ENCODE measurements at places on chromosomes 12 and 14.

DNA sequence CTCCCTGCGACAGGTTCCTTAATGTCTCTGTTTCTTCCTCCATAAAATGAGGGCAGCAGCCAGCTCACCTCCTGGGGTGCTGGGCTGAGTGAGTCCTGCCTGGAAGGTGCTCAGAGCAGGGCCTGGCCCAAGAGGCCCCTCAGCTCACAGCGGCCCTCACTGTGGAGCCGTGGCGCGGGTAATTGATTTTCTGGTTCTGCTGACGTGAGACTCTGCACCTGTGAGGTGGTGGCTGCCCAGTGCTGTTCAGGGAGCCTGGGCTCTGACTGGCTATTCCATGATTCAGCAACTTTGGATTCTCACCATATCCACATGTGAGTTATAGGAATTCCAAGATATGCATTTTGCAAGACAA lies 266.6 kb downstream of the ADGRD1 start:
- DNase-seq, result no peak

- DNase-seq, result peak; percentile 16
These were observed 393.4 kb upstream of the SEL1L start for GRCh38 chr14:81927070-81927469.

- no peak for DNase-seq
These were observed 151.1 kb downstream of the DPF3 start for GRCh38 chr14:72742838-72743195.

DNA sequence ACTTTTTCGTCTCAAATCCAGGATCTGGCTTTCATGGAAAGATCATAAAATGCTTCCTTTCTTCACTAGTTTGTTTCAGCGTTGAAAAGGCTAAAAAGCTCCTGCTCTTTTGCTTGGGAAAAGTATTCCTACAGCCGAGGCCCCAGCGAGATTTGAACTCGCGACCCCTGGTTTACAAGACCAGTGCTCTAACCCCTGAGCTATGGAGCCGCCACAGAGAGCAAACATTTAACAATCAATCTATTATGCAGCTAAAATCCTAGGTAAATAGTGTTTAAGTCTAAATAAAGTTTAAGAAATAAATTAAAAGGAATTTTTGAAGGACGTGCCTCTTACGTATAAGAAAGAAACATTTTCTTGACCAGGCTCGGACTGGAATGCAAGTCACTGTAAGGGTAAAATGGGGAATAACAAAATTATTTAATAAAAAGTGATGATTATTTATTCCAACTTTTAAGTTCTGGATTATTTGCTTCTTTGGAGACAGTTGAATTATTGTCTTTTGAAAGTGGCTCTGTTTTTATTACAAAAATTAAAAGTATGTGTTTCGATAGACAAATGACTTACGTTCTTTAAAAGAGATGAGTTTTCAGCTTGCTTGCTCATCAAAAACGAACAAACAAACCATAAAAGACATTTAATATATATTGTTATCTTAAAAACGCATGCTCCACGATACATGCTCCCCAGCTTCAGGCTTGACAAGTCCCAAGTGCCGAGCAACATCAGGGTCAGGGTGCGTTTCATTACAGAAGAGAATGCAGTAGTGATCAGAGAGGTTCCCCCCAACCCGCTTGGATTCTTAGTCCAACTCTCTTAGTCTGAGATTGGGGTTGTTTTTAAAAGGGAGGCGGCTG lies 10.2 kb downstream of the OR6S1 start:
- DNase-seq, result peak; percentile 59

GRCh38 chr12:125092872-125093680 lies 27.8 kb downstream of the AACS start:
- peak; percentile 50 for DNase-seq

GRCh38 chr12:32647275-32647674 lies 31.8 kb upstream of the DNM1L start:
- DNase-seq, result no peak

- no peak for DNase-seq
These were observed 1322.1 kb downstream of the TMEM121 start for GRCh38 chr14:106848330-106849121.

DNA sequence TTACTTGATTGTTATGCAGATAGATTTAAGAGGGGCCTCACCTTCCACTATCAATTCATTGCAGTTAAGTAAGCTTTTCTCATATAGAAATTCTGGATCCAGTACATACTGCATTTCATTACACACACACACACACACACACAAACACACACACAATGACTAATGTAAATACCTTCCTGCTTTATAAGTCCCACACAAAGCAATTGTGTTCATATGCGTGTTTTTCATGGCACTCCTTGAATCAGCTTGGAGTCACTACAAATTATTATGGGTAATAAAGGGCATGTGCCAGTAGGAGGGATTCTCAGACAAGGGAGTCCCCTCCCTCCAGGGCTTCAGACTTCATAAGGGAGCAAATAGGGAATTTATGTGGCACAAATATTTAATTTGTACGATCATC lies 4.5 kb downstream of the MIPOL1 start:
- DNase-seq, result peak; percentile 39

DNA sequence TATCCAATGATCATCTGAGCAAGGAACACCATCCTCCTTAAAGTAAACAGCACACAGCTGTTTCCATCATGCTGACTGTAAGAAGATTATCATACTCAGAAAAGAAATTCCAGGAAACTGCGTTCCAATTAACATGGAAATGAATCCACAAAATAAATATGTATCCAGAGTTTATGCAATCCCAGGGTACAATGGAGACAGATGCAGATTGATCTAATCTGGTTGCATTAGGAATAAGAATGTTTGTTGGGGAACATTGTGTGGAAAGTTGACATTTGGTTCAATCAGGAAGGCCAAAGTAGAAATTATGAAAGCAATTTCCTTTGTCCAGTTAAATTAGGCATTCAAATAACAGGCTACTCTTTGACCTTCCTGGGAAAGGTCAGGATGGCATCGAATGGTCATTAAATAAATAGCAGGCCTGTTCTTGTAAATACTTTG lies 236.9 kb upstream of the AMIGO2 start:
- DNase-seq, result no peak

- DNase-seq, result peak; percentile 80
These were observed 394 bp upstream of the AMIGO2 start for GRCh38 chr12:47079981-47080724.

DNA sequence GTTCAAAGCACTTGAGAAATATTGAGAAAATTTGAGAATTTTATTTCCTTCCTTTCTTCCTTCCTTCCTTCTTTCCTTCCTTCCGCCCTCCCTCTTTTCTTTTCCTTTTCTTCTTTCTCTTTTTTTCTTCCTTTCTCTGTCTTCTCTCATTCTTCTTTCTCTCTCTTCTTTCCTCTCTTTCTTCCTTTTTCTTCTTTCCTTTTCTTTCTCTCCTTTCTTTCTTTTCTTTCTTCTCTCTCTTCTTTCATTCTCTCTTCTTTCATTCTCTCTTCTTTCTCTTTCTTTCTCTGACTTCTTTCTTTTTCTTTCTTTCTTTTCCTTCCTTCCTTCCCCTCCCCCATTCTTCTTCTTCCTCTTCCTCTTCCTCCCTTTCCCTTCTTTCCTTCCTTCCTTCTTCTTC lies 44.9 kb downstream of the CD163L1 start:
- no peak for DNase-seq

DNA sequence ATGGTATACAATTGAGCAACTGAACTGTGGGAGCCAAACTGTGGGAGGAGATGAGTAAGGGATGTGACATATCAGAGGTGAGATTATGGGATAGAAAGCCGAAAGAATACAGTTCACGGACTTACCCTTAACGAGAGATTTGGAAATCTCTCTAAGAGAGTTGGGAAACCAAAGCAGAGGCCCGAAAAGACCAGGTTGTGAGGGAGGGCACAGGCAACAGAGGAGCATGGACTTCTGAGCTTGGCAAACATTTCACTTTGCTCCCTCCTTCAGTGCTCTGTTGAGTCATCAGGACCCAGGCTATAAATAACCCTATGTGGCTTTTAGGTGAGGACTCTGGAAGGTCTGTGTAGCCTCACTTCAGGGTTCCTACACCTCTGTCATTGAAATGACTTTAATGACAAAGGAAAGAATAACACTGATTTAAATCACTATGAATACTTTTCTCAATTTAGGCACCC lies 120.6 kb downstream of the TGFB3 start:
- no peak for DNase-seq

GRCh38 chr14:104357689-104358527 lies 219.5 kb downstream of the KIF26A start:
- no peak for DNase-seq

DNA sequence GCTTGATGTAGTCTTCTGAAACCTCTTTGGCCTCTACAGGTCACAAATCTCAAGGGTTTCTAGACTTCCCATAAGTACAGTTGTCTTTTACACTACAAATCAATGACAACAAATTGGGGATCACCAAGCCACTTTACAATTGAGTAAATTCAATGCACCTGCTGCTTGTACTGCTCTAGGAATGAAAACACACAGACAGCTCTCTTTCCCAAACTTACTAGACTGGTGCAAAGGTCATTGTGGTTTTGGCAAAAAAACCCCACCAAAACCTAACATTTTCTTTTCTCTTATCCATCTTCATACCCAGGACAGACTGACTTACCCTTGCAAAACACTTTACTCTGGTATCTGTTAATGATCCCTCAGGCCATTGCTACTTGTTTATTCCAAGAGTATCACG lies 2.7 kb downstream of the M6PR start:
- no peak for DNase-seq

- DNase-seq, result no peak
These were observed 381.1 kb downstream of the FLRT2 start for GRCh38 chr14:85911044-85911443.

GRCh38 chr14:71183876-71184689 lies 276.8 kb downstream of the PCNX1 start:
- no peak for DNase-seq

DNA sequence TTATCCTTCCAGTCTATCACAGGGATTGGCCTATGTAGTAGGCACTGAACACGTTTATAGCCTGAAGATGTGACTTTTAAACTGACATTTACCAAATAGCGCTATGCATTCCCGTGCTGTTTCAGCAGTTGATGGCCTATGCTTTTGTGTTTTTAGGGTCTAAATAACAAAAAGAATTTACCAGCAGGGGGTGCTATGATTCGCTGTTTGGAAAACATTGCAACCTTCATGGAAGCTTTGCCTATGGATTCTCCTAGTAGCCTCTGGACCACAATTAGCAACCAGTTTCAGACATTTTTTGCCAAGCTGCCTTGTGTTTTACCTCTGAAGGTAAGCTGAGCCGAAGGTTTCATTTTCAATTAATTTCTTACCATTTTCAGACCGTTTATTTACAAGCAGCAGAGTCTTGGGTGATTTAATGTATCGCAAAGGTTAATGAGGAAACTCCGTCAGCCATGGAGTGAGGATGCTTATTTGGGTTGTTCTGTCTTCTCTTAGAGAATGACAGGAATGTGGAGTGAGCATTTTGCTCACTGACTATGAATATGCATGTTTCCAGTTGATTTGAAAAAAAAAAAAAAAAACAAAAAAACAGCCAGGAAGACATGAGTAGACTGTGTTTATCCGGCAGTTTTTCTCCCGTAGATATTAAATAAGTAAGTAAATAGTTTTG lies 133.1 kb downstream of the PRIMA1 start:
- DNase-seq, result peak; percentile 69

GRCh38 chr12:114747012-114747858 lies 63.3 kb upstream of the TBX3 start:
- DNase-seq, result no peak

DNA sequence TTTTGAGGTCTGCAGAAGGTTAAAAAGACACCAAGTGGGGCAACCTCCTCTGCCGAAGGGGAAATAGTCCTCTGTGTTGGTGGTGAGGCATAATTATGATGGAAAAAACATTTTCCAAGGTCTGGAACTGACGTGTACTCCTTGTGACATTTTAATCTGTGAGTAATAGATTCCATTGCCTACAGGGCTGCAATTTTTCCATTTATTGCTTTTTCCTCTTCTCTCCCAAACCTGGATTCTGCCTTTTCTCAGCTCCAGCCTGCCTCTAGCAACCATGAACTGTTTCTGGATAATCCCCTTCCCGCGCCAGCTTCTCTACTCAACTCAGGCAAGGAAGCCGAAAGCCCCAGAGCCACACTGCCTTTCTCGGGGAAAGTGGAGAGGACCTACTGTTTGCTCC lies 230.1 kb upstream of the PLXNC1 start:
- DNase-seq, result no peak

- DNase-seq, result no peak
These were observed 52.8 kb upstream of the EML1 start for GRCh38 chr14:99740411-99740810.

DNA sequence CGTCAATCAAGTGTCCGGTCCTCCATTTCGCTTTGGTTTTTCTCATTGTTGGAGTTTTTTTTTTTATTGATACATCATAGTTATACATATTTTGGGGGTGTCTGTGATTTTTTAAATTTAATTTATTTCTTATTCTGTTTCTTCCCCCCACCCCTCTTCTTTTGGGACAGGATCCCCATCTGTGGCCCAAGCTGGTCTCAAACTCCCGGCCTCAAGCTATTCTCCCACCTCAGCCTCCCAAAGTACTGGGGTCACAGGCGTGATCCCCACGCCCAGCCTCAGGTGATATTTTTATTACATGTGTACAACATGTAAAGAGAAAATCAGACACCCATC lies 51.3 kb upstream of the ZFP36L1 start:
- DNase-seq, result no peak

DNA sequence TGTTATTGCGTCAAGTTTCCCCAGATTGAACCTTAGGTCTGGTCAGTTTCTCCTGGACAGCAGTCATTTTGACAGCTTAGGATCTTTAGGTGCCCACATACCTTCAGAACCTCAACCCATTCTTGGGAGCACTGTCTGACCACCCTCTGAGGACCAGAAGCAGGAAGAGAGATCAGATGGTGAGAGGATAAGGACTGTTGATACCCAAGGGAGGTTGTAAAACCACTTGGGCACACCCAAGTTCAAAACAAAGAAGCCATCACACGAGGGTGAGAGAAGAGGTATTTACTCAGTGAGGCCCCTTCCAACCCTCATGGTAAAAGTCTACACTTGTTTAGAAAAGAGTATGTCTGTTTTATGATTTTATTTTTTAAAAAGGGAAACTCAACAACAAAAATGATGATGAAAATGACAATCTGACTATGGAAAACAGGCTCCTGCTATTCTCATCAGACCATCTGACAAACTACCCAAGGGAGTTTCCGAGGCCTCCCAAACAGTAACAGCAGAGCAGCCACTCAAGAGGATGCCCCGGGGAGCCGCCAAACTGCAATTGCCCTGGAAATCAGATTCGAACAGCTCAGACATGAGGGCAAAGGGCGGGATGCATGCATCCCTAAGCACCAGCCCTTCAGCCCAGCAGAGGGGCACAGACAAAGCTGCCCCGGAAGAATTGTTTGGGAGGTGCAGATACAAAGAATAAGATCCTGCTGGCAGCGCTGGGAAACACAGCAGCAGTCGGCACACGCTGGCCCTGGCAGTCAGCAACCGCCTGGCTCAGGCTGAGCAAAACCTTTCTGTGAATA lies 162.6 kb upstream of the PLEKHG7 start:
- DNase-seq, result peak; percentile 29

GRCh38 chr12:59304077-59304721 lies 291.6 kb upstream of the SLC16A7 start:
- DNase-seq, result no peak

Measured in astrocyte of the hippocampus (primary cell).